Left forelimb (tissue), 1 donor: ENCODE measurements at places on chromosomes 5 and 9.

GRCh38 chr9:108786901-108787689, 68.7 kb downstream of the ACTL7B start:
- no peak for DNase-seq

DNA sequence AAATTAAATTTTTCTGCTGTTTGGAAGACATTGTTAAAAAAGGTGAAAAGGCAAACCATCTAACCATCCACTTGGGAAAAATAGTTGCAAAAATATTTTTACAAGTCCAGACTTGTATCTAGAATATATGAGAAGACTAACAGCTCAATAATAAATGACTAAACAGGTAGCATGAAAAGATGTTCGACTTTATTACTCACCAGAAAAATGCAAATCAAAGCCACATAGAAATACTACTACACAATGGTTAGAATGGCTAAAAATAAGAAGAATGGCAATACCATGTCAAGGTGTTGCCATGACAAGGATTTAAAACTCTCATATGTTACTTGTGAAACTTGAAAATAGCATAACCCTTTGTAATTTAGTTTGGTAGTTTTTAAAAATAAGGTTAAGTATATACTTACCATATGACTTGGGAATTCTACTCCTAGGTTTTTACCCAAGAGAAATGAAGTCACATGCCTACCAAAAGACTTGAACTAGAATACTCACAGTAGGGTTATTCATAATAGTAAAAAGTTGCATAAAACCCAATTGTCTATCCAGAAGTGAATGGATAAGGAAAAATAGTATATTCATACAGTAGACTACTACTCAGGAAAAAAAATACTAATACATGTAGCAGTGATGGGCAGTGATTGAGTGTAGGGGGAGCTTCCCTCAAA, 93.8 kb downstream of the VPS13A start:
- no peak for DNase-seq

DNA sequence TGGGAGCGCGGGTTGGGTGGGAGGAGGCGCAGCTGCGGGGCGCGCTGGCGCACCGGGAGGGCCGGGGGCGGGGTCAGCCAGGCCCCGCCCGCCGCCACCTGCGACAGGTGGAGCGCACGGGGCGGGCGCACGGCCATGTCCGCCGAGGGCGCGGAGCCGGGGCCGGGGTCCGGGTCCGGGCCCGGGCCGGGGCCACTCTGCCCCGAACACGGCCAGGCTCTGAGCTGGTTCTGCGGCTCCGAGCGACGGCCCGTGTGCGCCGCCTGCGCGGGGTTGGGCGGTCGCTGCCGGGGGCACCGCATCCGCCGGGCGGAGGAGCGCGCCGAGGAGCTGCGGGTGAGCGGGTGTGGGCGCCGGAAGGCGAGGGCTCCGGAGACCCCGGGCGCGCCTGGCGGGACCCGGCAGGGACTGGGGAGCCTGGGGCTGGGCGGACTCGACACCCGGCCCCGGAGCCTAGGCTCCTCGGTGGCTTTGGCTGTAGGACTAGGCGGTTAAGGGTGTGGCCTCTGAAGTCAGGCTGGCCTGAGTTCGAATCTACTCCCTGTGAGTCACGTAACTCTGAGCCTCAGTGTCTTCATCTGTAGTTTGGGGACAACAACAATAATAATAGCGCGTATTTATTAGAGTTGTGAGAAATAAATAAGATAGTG, at the start of gene BSPRY:
Gene BSPRY (plus strand): TSS at position 97 of the 650 bp plus-strand sequence. CDS start 39 bp downstream, at position 136.
- DNase-seq, result no peak

- DNase-seq, result no peak
Measured at GRCh38 chr9:70529833-70530232, 115.4 kb upstream of the KLF9 start.

GRCh38 chr9:89742660-89743059, 137.8 kb downstream of the GADD45G start:
- DNase-seq, result no peak

- DNase-seq, result no peak
Measured at GRCh38 chr5:40909264-40909663, at the start of gene C7. Gene C7, plus strand, starts transcription at chr5:40909497. Its CDS starts 114 bp downstream, at chr5:40909611.

- peak; percentile 34 for DNase-seq
Measured at GRCh38 chr5:136025900-136026299, 2.9 kb upstream of the TGFBI start.

- no peak for DNase-seq
Measured at GRCh38 chr5:81989204-81989603, 17.4 kb downstream of the ATG10 start.

- no peak for DNase-seq
Measured at GRCh38 chr9:116639251-116639741, 47.8 kb upstream of the TRIM32 start.

GRCh38 chr5:134614450-134615085, 18.1 kb downstream of the SAR1B start:
- DNase-seq, result no peak

- no peak for DNase-seq
Measured at GRCh38 chr5:4661836-4662235, 478.3 kb upstream of the ADAMTS16 start.

GRCh38 chr9:8916771-8917170, 1117.2 kb upstream of the DMAC1 start:
- no peak for DNase-seq
